ENCODE measurements at places on chromosomes 7 and 10. TPM values are rescaled to one million over a fixed set of nuclear protein-coding genes. Genes with fewer than 3 reads are reported as not detected.
A peak's percentile ranks its signal among the peaks of the same experiment; 100 is the strongest.

DNA sequence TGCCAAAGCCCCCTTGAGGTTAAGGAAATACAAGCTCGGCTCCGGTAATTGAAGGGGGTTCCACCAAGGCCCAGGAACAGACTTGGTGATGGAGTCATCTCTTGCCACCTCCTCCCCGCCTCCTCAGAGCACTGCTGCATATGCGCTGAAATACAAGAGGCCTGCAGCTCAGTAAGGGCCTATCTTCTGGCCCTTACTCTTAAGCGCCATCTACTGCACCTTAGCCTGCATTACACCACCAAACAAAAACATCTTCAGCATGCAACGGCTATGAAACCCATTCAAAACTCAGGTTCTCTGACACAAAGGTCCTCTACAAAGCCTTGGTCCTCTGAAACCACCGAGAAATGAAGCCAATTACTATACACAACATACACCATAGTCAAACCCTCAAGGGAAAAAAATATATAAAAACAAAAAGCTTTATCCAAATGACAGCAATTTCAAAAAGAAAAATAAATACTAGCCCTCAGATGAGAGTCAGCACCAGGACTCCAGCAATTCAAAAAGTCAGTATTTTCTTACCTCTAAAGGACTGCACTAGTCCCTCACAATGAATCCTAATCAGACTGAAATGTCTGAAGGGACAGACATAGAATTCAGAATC lies 176.8 kb upstream of the TBX20 start:
- H3K27me3 ChIP-seq: no peaks in the 10 kb centered on the region
- no peaks in the 10 kb centered on the region for H3K4me1 ChIP-seq
- H3K27ac ChIP-seq: no peak overlapping the region
- no peaks in the 10 kb centered on the region for H3K36me3 ChIP-seq
- H3K4me3 ChIP-seq: no peak overlapping the region

DNA sequence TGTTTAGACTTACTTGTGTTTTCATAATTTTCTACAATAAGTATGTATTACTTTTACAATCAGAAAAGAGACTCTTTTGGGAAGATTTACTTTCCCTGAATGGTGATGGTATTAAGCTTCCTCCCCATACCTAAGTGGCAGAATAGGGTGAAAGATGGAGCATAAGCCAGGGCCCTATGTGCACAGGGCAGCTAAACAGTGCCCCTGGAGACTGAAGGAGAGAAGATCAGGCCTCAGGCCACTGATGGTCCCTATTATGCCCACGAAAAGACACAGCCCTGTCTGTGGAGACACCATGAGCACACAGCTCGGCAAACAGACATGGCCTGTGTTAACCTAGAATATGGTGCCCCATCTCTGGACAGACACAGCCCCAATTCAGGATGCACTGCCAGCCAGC lies 139.4 kb downstream of the OAT start:
- DNase-seq: no peak
- H3K36me3 ChIP-seq: no peaks in the 10 kb centered on the region
- no peak overlapping the region for H3K4me3 ChIP-seq
- no peak overlapping the region for H3K27ac ChIP-seq

DNA sequence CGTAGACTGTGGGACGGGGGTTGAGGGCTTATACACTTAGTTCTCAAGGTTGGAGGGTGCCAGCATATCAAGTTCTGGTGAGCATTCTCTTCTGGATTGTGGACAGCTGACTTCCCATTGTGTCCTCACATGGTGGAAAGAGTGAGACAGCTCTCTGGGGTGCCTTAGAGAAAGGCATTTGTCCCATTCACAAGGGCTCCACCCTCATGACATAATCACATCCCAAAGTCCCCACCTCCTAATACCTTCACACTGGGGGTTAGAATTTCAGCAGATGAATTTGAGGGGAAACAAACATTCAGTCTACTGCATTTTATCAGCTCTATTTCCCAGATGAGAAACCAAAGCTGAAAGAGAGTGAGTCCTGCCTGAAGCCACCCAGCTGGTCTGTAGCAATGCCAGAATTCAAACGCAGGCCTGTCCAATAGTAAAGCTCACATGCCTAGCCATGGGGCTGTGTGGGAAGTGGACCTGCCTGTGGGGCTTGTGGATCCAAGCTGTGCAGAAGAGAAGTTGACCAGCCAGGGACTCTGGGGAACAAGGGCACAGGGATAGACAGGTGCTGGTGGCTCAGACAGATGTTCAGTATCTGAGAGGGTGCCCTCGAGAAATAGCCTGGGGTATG lies 34.9 kb upstream of the LOXL4 start:
- no peak for DNase-seq
- no peak overlapping the region for H3K4me3 ChIP-seq
- peaks cover 4% of the 10 kb centered on the region for H3K36me3 ChIP-seq
- peaks cover 24% of the 10 kb centered on the region for H3K27me3 ChIP-seq
- no peak overlapping the region for H3K27ac ChIP-seq

DNA sequence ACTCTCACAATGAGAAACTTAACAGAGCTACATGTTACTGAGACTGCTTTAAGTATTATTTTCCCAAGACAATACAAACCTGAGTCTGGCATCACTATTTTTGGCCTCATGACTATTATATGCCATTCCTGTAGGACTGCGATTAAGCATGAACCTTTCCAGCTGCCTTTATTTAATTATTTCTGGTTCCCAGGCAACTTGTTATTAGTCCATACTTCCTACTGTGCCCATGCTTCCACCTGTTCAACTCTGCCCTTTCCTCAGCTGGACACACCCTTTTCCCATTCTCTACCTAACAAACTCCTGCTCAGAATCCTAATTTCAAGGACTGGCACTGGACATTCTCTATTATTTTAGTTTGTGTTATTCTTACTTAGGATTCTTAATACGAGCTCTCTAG lies 8.1 kb upstream of the CROT start:
- DNase-seq: no peak
- no peaks in the 10 kb centered on the region for H3K36me3 ChIP-seq
- H3K4me3 ChIP-seq: no peak overlapping the region
- H3K27me3 ChIP-seq: no peaks in the 10 kb centered on the region

The HOXA3 gene
- 20.9 TPM for total RNA-seq

GRCh38 chr7:70487886-70488285 lies 644.1 kb upstream of the GALNT17 start:
- no peak overlapping the region for H3K4me3 ChIP-seq
- H3K27ac ChIP-seq: no peak overlapping the region
- H3K27me3 ChIP-seq: no peaks in the 10 kb centered on the region

GRCh38 chr7:117127585-117128168 lies 174.4 kb downstream of the ST7 start:
- no peaks in the 10 kb centered on the region for H3K36me3 ChIP-seq
- H3K27ac ChIP-seq: no peak overlapping the region
- no peaks in the 10 kb centered on the region for H3K4me1 ChIP-seq
- no peaks in the 10 kb centered on the region for H3K27me3 ChIP-seq
- DNase-seq: peak; percentile 47

The SPACDR gene
- total RNA-seq: 4.5 TPM

The MTERF1 gene
- 15.8 TPM for total RNA-seq

DNA sequence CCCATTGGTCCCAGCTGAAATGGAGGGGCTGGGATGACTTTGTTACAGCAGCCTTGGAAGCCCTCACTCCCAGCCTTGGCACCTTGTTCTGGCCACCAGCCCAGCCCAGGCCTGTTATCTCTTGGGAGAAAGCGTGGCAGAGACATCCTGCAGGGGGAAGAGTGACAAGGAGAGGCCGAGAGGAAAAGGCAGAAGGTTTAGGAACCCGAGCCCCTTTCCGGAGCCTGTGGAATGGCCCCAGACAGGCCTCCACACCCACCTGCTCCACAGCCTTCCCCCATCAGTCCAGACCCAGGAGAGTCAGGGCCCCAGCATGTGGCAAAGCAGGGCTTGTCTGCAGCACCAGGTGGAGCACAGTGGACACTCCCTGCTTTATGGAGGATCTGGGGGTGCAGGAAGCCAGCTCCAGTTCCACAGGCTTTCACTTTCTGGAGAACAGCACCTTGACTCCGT lies 24.1 kb upstream of the TRIM8 start:
- H3K27me3 ChIP-seq: no peaks in the 10 kb centered on the region
- peaks cover 6% of the 10 kb centered on the region for H3K4me1 ChIP-seq

The ZNF212 gene
- total RNA-seq: 17.2 TPM

DNA sequence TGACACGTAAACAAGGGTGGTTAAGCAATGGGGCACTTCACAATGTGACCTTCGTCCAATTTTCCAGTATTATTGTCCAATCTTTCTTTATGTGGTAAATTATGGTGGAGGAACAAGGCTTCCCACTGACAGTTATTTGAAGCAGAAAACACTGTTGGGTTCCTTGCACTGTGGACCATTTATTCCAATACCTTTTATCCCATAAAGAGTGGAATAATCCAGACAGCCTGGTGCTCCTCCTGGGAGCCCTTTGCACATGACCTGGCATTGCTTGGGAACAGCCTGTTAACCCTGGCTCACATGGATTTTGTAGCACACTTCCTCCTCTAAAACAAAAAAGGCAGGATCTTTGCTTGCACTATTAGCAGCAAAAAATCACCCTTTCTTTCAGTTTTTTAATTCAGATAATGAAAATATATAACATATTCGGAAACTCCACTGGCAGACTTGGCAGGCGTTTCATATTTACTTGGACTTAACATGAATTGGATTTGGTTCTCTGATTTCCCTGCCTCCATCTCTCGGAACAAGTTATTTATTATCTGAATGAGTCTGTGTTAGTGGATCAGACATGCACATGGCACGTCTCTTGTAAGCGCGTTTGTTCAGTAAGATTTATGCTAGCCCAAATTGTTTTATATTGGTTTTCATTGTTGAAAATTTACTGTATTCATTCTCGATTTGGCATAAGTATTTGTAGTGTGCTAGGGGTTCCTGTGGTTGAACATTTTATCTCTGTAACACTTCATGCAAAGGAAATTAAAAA lies 59.3 kb downstream of the BMPER start:
- no peaks in the 10 kb centered on the region for H3K36me3 ChIP-seq
- no peak overlapping the region for H3K4me3 ChIP-seq
- no peak for DNase-seq
- no peaks in the 10 kb centered on the region for H3K4me1 ChIP-seq
- no peak overlapping the region for H3K27ac ChIP-seq

- no peak overlapping the region for H3K27ac ChIP-seq
- no peaks in the 10 kb centered on the region for H3K36me3 ChIP-seq
- H3K4me3 ChIP-seq: no peak overlapping the region
Observed at GRCh38 chr10:20521186-20521585, 375.9 kb downstream of the NEBL start.

The PNLIP gene
- not detected for total RNA-seq

GRCh38 chr10:47294057-47294456 lies 5.9 kb upstream of the GDF10 start:
- no peaks in the 10 kb centered on the region for H3K36me3 ChIP-seq
- no peak overlapping the region for H3K4me3 ChIP-seq
- no peak overlapping the region for H3K27ac ChIP-seq
- H3K4me1 ChIP-seq: no peaks in the 10 kb centered on the region
- peaks cover 92% of the 10 kb centered on the region for H3K27me3 ChIP-seq

The LRMDA gene
- total RNA-seq: 5.5 TPM

The UPK3BL1 gene
- total RNA-seq: 22.5 TPM

GRCh38 chr10:73413108-73413527 lies 740 bp downstream of the ANXA7 start:
- H3K27me3 ChIP-seq: no peaks in the 10 kb centered on the region
- H3K36me3 ChIP-seq: peaks cover 46% of the 10 kb centered on the region
- H3K27ac ChIP-seq: peak overlapping the region; percentile 92
- H3K4me1 ChIP-seq: peaks cover 32% of the 10 kb centered on the region
- peak overlapping the region; percentile 95 for H3K4me3 ChIP-seq
- peak; percentile 52 for DNase-seq

The ZNF467 gene
- total RNA-seq: 0.54 TPM

DNA sequence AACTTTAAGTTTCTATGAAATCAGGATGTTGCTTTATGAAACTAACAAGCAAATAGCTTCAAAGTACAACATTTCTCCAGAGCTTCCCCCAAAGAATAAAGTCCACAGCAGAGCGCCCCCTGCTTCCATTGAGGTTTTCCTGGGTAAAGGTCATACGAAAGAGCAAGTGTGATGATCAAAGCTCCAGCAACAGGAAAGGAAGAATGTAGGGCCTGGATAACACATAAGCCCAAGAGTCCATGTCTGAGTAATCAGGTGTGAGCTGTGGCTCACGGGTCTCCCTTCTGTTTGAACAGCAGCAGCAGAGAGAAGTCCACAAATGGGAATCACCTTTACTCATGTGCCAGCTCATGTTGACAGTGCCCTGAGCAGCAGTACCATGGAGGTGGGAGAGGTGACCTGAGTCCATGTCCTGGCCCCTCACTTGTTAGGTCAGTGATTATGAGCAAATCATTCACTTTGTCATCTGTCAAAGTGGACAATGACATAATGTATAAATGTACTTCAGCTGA lies 50.5 kb downstream of the MRPL32 start:
- peaks cover 18% of the 10 kb centered on the region for H3K27me3 ChIP-seq
- DNase-seq: no peak
- H3K4me1 ChIP-seq: no peaks in the 10 kb centered on the region
- no peak overlapping the region for H3K4me3 ChIP-seq
- no peak overlapping the region for H3K27ac ChIP-seq

GRCh38 chr10:121647401-121647800 lies 49.2 kb upstream of the FGFR2 start:
- H3K4me3 ChIP-seq: no peak overlapping the region
- DNase-seq: no peak
- H3K27ac ChIP-seq: no peak overlapping the region
- peaks cover 21% of the 10 kb centered on the region for H3K27me3 ChIP-seq

- H3K27me3 ChIP-seq: peaks cover 11% of the 10 kb centered on the region
- no peaks in the 10 kb centered on the region for H3K36me3 ChIP-seq
- H3K4me1 ChIP-seq: no peaks in the 10 kb centered on the region
Observed at GRCh38 chr7:19290968-19291367, 145.7 kb upstream of the FERD3L start.

The CDHR1 gene
- total RNA-seq: not detected

The CEP55 gene
- 52.2 TPM for total RNA-seq

- no peaks in the 10 kb centered on the region for H3K4me1 ChIP-seq
- no peak overlapping the region for H3K4me3 ChIP-seq
- no peak overlapping the region for H3K27ac ChIP-seq
Observed at GRCh38 chr7:66970310-66970709, 25.1 kb downstream of the SBDS start.

The OR2A42 gene
- total RNA-seq: not detected

- peaks cover 7% of the 10 kb centered on the region for H3K36me3 ChIP-seq
- no peaks in the 10 kb centered on the region for H3K27me3 ChIP-seq
- peaks cover 45% of the 10 kb centered on the region for H3K4me1 ChIP-seq
- no peak overlapping the region for H3K4me3 ChIP-seq
Observed at GRCh38 chr10:3631701-3632330, 153.2 kb downstream of the KLF6 start.

GRCh38 chr10:8656261-8656660 lies 601.8 kb downstream of the GATA3 start:
- H3K4me3 ChIP-seq: no peak overlapping the region
- no peak for DNase-seq
- no peaks in the 10 kb centered on the region for H3K36me3 ChIP-seq
- H3K27me3 ChIP-seq: no peaks in the 10 kb centered on the region

Data from Calu3 (cell line).